ENCODE measurements at places on chromosomes 4 and X. TPM values are rescaled to one million over a fixed set of nuclear protein-coding genes. Genes with fewer than 3 reads are reported as not detected.

DNA sequence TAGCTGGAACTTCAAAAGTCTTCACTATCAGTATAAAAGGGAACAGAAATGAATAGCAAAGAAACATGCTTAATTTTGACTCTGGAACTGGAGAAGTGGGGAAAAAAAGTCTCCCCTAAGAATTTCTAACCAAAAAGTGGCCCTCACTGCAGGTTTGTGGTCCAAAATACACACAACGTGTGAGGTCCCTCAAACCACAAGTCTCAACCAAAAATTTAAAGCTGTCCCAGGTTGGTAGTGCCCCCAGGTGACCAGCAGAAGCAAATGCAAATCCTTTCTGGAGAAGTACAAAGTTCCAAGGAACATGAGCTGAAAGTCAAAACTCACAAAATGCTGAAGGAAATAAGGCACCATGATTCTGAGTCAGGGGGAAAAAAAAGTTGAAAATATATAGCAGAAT lies 23.6 kb upstream of the VAMP7 start:
- no peaks in the 10 kb centered on the region for H3K4me1 ChIP-seq
- no peak overlapping the region for H3K4me3 ChIP-seq
- no peaks in the 10 kb centered on the region for H3K36me3 ChIP-seq
- no peak overlapping the region for H3K27ac ChIP-seq
- no peaks in the 10 kb centered on the region for H3K27me3 ChIP-seq
- DNase-seq, result no peak

- DNase-seq, result no peak
- no peaks in the 10 kb centered on the region for H3K27me3 ChIP-seq
- no peaks in the 10 kb centered on the region for H3K4me1 ChIP-seq
- H3K4me3 ChIP-seq, result no peak overlapping the region
Observed at GRCh38 chr4:25310066-25310802, 2.3 kb upstream of the ZCCHC4 start.

DNA sequence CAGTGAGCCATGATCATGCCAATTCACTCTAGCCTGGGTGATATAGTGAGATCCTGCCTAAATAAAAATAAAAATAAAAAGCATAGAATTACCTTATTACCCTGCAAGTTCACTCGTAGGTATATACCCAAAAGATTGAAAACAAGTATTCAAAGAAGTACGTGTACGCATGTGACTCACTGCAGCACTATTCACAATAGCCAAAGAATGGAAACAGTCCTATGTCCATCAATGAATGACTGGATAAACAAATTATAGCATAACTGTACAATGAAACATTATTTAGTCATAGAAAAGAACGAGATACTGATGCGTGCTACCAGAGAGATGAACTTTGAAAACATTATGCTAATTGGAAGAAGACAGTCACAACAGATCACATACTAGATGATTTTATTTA lies 204.6 kb upstream of the DIAPH2 start:
- H3K27me3 ChIP-seq, result no peaks in the 10 kb centered on the region
- H3K4me1 ChIP-seq, result no peaks in the 10 kb centered on the region
- H3K4me3 ChIP-seq, result no peak overlapping the region
- DNase-seq, result no peak

GRCh38 chrX:30212172-30212571 lies 3.2 kb upstream of the MAGEB2 start:
- H3K27ac ChIP-seq, result no peak overlapping the region
- no peaks in the 10 kb centered on the region for H3K36me3 ChIP-seq
- H3K27me3 ChIP-seq, result no peaks in the 10 kb centered on the region
- no peak for DNase-seq
- no peaks in the 10 kb centered on the region for H3K4me1 ChIP-seq

- H3K27ac ChIP-seq, result no peak overlapping the region
- H3K36me3 ChIP-seq, result no peaks in the 10 kb centered on the region
- no peak for DNase-seq
Observed at GRCh38 chrX:137062915-137063617, 29.3 kb upstream of the GPR101 start.

DNA sequence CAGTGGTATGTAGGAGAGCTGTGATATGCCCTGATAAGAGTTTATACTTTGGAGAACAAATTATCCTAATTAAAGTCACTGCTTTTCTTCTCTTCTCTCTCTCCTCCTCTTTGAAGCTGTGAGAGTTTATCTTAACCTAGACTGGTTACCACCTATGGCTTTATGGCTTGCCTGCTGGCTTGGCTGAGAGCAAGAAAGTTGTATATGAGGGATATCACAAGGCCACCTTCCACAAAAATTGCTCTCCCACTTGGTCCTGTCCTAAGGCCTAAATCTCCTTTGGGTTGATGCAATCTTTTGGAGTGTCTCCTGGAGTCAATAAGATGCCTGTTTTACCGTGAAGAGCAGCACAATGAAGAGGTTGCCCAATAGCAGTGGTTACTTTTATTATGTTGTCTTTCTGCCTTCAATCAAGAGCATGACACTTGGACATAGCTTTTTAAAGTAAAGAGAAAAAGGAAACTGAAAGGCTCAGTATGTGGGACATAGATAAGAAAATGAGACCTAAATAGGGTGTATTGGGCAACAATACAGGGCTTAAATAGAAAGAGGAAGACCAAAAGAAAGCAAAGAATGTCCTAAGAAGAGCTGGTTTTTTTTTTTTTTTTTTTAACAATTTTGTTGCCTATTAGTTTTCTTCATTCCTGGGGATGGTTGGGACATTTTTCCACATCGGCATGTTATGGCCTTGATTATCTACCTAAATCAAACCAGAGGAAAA lies 9.2 kb downstream of the GUCY1A1 start:
- peak; percentile 75 for DNase-seq
- H3K4me1 ChIP-seq, result peaks cover 6% of the 10 kb centered on the region

DNA sequence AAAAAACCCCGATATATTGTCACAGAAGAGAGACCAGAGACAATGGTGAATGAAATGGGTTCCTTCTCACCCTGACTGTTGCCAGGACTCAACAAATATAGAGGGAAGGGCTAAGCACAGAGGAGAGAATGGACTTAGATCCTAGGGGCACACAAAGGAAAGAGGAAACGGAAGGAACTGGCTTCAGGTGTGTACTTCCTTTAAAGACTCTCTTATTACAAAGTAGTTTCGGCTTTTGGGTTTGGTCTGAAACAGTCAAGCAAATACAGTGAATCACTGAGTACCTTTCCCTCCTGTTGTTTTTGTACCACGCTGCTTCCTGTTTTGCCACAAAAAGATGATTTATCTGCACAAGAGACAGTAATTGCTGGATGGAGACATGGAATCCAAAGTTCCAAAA lies 46.1 kb upstream of the S100G start:
- H3K4me3 ChIP-seq, result no peak overlapping the region
- H3K36me3 ChIP-seq, result no peaks in the 10 kb centered on the region
- no peak for DNase-seq
- no peak overlapping the region for H3K27ac ChIP-seq
- H3K4me1 ChIP-seq, result no peaks in the 10 kb centered on the region

- peak; percentile 6 for DNase-seq
- no peaks in the 10 kb centered on the region for H3K27me3 ChIP-seq
- no peaks in the 10 kb centered on the region for H3K36me3 ChIP-seq
Observed at GRCh38 chrX:125998432-125998831, 167.7 kb downstream of the DCAF12L2 start.

DNA sequence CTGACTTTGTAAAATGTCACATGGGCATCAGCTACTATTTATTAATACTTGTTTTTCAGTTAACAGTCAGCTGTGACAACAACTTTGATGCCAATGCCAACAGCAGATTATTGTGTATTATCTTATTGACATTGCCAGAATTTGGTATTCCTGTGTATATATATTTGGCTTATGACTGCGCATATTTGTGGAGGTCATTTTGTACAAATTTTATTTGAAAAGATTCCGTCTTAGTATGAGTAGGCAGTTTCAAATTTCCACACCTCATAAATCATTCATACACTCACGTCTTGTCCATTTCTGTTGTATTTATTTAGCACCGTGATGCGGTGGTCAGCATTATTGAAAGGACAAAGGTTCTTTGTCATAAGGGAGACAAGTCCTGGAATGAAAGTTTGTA lies 558.2 kb upstream of the NDST4 start:
- no peak overlapping the region for H3K27ac ChIP-seq
- no peaks in the 10 kb centered on the region for H3K36me3 ChIP-seq
- no peaks in the 10 kb centered on the region for H3K4me1 ChIP-seq
- H3K4me3 ChIP-seq, result no peak overlapping the region
- DNase-seq, result no peak

GRCh38 chrX:31331928-31332327 lies 260.1 kb upstream of the FTHL17 start:
- no peaks in the 10 kb centered on the region for H3K36me3 ChIP-seq
- no peak for DNase-seq
- H3K4me1 ChIP-seq, result no peaks in the 10 kb centered on the region

GRCh38 chr4:10526429-10527222 lies 69.4 kb upstream of the ZNF518B start:
- no peak overlapping the region for H3K27ac ChIP-seq
- no peaks in the 10 kb centered on the region for H3K4me1 ChIP-seq
- no peak overlapping the region for H3K4me3 ChIP-seq
- no peak for DNase-seq
- H3K36me3 ChIP-seq, result no peaks in the 10 kb centered on the region

- H3K27ac ChIP-seq, result peak overlapping the region; percentile 65
- H3K27me3 ChIP-seq, result no peaks in the 10 kb centered on the region
- H3K4me3 ChIP-seq, result no peak overlapping the region
- no peaks in the 10 kb centered on the region for H3K36me3 ChIP-seq
- peaks cover 18% of the 10 kb centered on the region for H3K4me1 ChIP-seq
Observed at GRCh38 chr4:143341186-143341755, 4.6 kb downstream of the GAB1 start.

DNA sequence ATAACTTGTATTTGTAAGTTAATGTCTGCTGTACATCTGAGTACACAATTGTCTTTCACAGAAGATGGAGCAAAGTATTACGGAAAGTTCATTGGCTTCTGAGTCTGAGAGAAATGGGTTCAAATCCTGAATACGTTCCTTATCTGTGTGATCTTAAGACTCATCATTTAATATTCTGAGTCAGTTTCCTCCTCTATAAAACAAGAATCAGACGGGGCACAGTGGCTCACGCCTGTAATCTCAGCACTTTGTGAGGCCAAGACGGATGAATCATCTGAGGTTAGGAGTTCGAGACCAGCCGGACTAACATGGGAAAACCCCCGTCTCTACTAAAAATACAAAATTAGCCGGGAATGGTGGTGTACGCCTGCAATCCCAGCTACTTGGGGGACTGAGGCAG lies 57.8 kb downstream of the APBB2 start:
- H3K4me3 ChIP-seq, result no peak overlapping the region
- no peak for DNase-seq
- H3K36me3 ChIP-seq, result no peaks in the 10 kb centered on the region
- H3K27me3 ChIP-seq, result no peaks in the 10 kb centered on the region
- peaks cover 15% of the 10 kb centered on the region for H3K4me1 ChIP-seq
- H3K27ac ChIP-seq, result no peak overlapping the region

DNA sequence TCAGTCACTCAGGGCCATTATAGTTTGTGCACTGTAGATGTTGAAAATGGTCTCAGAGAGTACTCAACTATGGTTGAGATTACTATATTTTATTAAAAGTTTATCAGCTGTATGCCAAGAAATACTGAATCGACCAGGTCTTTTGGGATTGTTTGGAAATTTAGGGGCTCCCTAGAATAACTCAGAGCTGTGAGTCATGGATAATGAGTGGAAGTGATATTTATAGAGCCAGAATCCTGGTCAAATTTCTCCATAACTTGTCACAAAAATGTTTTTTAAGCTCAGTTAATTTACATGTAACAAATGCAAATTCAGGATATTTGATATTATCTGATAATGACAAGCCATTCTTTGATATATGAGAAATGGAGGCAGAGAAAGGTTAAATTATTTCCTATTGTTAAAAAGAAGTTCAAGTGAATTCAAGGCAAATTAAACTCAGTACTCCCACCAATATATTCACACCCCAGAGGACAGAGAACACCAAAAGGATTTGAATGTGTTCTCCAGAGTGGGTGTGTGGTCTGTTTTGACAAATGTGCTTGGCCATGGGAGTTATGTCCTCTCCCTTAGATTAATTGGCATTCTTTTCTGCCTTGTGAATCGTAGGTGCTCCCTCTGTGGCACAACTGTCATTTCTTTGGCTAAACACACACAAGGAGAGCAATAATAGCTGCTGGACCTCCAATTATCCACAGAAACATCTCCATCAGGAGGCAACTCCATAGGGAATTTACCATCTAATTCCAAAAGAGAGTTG lies 37.7 kb downstream of the ARHGAP24 start:
- DNase-seq, result no peak
- H3K4me1 ChIP-seq, result peaks cover 2% of the 10 kb centered on the region
- H3K27ac ChIP-seq, result no peak overlapping the region
- no peak overlapping the region for H3K4me3 ChIP-seq

DNA sequence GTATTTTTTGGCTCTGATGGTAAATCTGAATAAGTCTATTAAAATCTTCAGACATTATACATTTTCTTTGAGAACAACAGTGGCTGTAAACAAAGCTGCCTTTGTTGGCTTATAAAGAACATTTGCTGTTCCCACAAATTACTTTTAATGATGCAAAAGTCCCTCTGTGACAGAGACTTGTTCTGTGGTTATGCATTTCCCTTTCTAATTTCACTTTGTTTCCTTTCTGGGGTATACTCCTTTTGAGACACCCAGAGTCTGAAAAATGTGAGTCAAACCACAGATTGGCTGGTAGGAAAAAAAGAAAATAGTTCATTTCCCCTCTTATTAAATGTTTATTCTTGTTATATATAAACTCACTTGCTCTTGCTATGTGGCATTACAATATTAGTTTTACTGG lies 402.4 kb downstream of the PACRGL start:
- H3K4me1 ChIP-seq, result no peaks in the 10 kb centered on the region
- H3K36me3 ChIP-seq, result no peaks in the 10 kb centered on the region
- DNase-seq, result no peak

Gene IQCM
- not detected for total RNA-seq

Gene STAP1
- total RNA-seq, result 2.4 TPM

Gene CDKL2
- 16.3 TPM for total RNA-seq

Gene HADH
- total RNA-seq, result 43.9 TPM

Gene FAM149A
- 14.4 TPM for total RNA-seq

Gene SLC4A4
- 32.4 TPM for total RNA-seq

Gene NDNF
- 121 TPM for total RNA-seq

Gene SSX7
- not detected for total RNA-seq

Gene USP17L24
- not detected for total RNA-seq

Gene CRMP1
- total RNA-seq, result 24.4 TPM

Gene SRPK3
- total RNA-seq, result 0.15 TPM

Gene CXCL3
- total RNA-seq, result 37.0 TPM

Gene CLDN22
- not detected for total RNA-seq

Gene EXOC1L
- not detected for total RNA-seq

Gene GPR143
- total RNA-seq, result 2.7 TPM

All from lung (tissue), 17 donors.